ENCODE measurements at places on chromosomes 12 and 14. TPM values are rescaled to one million over a fixed set of nuclear protein-coding genes. Genes with fewer than 3 reads are reported as not detected.
A peak's percentile ranks its signal among the peaks of the same experiment; 100 is the strongest.

DNA sequence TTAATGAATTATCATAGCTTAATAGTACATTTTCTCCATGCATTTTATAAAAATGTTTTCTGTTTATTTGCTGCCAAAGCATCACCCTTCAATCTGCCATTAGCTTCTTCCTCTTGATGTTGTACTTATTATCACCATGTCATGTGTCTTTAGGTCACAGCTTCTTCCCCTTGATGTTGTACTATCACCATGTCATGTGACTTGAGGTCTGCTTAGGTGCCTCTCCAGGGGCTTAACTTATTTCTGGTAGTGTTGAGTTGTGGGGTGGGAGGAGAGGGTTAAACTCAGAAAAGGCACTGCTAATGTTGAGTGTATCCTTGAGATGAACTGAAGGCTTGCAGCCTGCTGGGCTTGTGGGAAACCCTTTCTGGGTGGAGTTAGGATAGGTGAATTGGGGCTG is 87.8 kb downstream of the DAAM1 start:
- no peak for DNase-seq

GRCh38 chr12:115222220-115222619 is 538.2 kb upstream of the TBX3 start:
- DNase-seq: no peak

VCPKMT gene
- total RNA-seq: 7.7 TPM

VWF gene
- total RNA-seq: not detected

SUOX gene
- total RNA-seq: 2.7 TPM

ARID2 gene
- total RNA-seq: 25.5 TPM

DNA sequence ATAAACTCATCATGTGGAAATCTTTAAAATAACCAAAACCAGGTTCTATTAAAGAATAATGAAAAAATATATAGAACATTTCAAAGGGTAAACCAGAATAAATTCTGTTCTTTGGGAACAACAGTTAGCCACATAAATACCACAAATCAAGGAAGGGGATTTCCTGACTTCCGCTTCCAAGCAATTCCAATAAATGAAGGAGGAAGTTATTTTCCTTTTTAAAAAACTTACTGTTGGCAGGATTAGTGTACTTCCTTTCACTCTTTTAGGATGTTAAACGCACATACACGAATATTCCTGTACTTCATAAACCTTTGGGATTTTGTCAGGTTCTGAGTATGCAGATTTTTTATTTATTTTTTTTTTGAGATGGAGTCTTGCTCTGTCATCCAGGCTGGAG is 13.7 kb upstream of the LIMA1 start:
- no peak for DNase-seq

DNA sequence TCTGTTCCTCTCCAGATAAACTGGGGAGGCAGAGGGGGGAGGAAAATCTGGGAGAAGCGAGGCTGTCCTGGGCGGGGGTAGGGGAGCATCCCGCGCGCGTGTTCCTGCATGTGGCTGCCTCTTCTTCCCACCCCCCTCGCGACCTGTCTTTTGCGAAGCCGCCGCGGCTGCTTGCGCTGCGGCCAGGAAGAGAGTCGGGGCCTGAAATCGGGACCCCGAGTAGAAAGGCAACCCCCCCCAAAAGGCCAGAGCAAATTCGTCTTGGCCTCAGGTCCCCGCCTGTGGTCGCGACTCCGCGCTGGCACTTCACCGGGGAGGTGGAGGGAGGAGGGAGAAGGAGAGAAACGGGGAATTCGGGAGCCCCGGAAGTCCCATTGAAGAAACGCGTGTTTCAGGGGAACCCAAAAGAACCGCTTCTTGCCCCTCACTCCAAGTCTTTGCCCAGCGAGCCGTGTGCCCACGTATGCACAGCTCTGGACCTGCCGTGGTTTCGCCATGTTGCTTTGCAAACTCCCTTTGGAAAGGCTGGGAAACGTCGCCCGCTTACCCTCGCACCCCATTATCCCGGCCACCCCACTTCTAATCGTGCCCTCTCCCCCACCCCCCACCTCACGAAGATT is 944 bp downstream of the CCND2 start:
- peak; percentile 44 for DNase-seq

DNA sequence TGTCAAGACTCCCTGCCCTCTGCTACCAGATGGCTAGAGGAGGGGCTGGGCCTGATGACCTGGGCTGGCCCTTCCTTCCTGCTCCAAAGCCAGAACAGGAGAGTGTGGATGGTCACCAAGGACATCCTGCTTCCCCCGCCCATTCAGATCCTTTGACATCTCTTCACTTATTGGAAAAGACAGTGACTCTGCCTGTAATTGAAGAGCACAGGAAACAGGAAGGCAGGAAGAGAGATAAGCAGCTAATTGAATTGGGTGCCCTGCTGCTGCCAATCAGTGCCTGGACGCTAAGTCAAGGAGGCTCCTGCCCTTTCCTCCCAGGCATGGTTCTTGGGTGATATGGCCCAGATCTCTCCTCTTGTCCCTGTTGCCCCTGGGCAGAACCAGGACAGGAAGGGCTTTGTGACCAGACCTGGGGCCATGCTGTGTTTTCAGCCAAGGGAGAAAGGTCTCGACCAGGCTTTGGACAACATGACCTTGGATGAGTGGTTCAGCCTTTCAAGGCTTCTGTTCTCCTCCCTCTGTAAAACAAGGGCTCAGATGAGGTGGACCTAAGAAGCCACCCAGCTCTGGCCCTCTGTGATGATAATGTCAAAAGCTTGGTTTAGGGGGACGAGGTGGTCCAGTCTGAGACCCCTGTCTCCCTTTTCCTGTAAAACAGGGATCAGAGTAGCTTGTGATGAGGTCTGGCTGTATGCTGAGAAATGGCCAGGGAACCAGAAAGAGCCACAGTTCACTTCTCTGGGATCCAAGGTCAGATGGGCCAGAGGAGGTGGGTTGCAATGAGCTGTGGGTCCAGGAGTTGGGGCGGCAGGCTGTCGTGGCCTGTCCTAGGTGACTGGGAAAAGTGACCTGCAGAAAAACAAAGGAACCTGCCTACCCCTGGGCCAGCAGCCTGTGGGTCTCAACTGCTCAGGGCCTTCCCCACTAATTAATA is 38.8 kb downstream of the FAM222A start:
- no peak for DNase-seq

- DNase-seq: no peak
Observed at GRCh38 chr12:24379861-24380521, 430.5 kb upstream of the SOX5 start.

Measured in activated CD4-positive, alpha-beta memory T cell treated with anti-CD3 and anti-CD28 coated beads for 36 hours (primary cell).